Karpas-422 (cell line): ENCODE measurements at places on chromosomes 13 and 19. TPM values are rescaled to one million over a fixed set of nuclear protein-coding genes. Genes with fewer than 3 reads are reported as not detected.

GRCh38 chr19:369876-370275 lies 25.3 kb upstream of the MIER2 start:
- no peak overlapping the region for H3K27ac ChIP-seq

ONECUT3 gene
- total RNA-seq: not detected in 2 replicates

METTL21C gene
- not detected in 2 replicates for total RNA-seq

GRCh38 chr13:77919921-77920294 lies 1.3 kb upstream of the EDNRB start:
- DNase-seq: no peak
- H3K4me1 ChIP-seq: no peaks in the 10 kb centered on the region
- no peaks in the 10 kb centered on the region for H3K27me3 ChIP-seq

TGDS gene
- total RNA-seq: 15.5 and 26.2 TPM in 2 replicates

OR7D2 gene
- total RNA-seq: not detected in 2 replicates

DNA sequence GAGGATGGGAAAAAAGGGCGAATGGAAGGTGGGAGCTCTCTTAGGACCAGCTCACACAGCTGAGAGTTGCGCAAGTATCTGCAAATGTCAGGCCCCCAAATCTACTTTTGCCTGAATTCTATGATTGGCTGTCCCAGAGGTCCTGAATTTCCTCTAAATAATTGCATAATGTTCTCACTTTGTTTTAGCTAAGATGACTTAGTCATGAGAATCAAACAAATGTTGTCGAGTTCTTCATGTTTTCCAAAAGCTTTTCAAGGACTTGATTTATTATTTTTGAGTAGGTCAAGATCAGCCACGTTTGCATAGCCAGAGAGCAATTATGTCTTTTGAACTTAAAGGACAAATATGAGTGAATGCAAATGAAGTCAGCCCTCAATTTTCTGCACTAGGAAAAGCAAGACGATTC lies 246.6 kb upstream of the MAB21L1 start:
- DNase-seq: no peak
- no peak overlapping the region for H3K4me3 ChIP-seq
- H3K27me3 ChIP-seq: no peaks in the 10 kb centered on the region
- no peak overlapping the region for H3K27ac ChIP-seq
- H3K4me1 ChIP-seq: no peaks in the 10 kb centered on the region

LACC1 gene
- total RNA-seq: 0.34 and 0.69 TPM in 2 replicates

GRCh38 chr19:21789466-21790085 lies 22.2 kb upstream of the ZNF100 start:
- H3K27me3 ChIP-seq: no peaks in the 10 kb centered on the region
- H3K4me1 ChIP-seq: no peaks in the 10 kb centered on the region; the same call in 1 of the 2 replicates
- no peak overlapping the region for H3K27ac ChIP-seq
- no peak for DNase-seq
- no peaks in the 10 kb centered on the region for H3K36me3 ChIP-seq

FCER2 gene
- 0.14 TPM in 1 of 2 replicates, not detected in the other for total RNA-seq

GRCh38 chr19:43332058-43332922 lies 21.2 kb upstream of the CD177 start:
- no peaks in the 10 kb centered on the region for H3K4me1 ChIP-seq
- no peak overlapping the region for H3K27ac ChIP-seq
- DNase-seq: no peak
- no peaks in the 10 kb centered on the region for H3K27me3 ChIP-seq
